Activated B cell treated with CpG ODN at 0.5 μM for 24 hours (primary cell): ENCODE measurements at places on chromosomes 6 and 20. TPM values are rescaled to one million over a fixed set of nuclear protein-coding genes. Genes with fewer than 3 reads are reported as not detected.
A peak's percentile ranks its signal among the peaks of the same experiment; 100 is the strongest.

DNA sequence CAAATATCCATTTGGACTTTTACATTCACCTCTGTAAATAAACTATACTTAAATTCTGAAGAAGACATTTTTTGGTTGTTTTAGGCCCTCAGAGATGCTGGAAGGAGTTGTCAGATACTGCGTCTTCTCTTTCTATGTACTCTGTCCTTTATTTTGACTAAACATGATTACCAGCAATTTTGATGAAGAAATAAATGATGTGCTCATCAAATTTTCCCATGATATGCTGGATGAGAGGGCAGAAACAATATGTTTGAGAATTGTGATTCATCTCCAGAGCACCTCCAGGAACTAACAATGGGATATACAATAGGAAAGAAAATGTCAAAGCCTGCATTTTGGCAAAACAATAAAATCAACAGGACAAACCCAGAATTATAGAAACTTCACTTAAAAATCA is 481.6 kb upstream of the HS3ST5 start:
- no peak for DNase-seq

GRCh38 chr20:31868853-31869672 is 1.3 kb downstream of the DUSP15 start:
- DNase-seq, result no peak

GRCh38 chr6:122449069-122449468 is 22.5 kb downstream of the SERINC1 start:
- no peak for DNase-seq

DNA sequence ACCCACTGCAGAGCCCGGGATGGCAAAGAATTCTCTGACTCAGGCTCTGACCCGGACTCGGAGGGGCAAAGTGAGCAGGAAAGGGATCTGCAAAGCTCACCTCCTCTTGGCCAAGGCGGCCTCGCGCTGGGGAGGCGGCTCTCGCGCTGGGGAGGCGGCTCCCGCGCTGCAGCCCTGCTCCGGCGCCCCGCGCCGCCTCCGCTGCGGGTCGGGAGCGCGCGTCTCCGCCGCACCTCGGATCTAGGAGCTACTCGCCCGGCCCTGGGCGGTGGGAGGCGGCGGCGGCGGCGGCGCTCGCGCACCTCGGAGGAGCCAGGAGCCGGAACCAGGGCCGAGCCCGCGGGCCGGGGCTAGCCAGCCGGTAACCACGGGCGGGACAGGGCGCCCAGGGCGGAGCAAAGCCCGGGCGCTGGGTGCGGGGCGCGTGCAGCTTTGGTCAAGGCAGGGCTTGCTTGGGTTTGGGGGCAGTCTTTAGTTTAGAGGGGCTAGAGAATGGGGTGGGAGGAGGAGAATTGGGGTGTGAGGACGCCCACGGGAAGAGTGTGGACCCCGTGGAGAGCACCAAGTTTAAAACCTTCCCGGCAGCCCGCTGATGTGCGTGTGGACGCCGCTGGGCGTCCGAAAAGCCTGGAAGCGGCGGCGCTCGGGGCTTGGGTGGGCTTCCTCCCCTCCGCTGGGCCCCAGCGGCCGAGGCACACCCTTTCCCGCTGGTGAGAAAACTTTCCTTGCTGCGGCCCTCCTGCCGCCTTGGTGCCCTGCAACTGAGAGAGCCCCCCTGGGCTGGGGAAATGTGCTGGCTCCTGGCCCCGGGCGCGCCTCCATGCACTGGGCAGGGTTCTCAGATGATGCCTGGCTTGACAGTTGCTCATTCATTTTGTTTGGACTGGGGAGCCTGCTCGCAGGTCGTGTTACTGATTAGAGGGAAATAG is at the start of gene MRAP2:
MRAP2 (plus strand) TSS at position 250 of the 929 bp plus-strand sequence. CDS start 21,547 bp downstream, outside the sequence.
- no peak for DNase-seq

The CALHM6 gene
- total RNA-seq, result 15.0 and 16.5 TPM in 2 replicates

DNA sequence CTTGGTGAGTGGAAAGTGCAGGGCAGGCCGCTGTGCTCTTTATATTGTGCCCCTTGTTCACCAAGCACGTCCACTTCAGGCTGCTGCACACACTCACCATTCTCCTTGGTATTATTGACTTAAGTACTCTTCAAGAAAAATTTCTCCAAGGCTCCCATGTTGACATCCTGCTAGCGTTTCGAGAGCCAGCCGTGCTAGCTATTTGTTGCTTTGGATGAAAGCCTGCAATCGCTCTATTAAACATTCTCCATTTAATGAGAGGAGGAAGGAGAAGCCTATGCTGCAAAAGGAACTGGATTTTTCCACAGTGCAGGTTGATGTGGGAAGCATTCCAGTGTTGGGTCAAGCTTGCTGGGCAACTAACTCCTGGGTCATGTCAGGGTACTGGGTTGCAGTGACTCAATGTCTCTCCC is 113.5 kb downstream of the CD83 start:
- DNase-seq, result no peak

DNA sequence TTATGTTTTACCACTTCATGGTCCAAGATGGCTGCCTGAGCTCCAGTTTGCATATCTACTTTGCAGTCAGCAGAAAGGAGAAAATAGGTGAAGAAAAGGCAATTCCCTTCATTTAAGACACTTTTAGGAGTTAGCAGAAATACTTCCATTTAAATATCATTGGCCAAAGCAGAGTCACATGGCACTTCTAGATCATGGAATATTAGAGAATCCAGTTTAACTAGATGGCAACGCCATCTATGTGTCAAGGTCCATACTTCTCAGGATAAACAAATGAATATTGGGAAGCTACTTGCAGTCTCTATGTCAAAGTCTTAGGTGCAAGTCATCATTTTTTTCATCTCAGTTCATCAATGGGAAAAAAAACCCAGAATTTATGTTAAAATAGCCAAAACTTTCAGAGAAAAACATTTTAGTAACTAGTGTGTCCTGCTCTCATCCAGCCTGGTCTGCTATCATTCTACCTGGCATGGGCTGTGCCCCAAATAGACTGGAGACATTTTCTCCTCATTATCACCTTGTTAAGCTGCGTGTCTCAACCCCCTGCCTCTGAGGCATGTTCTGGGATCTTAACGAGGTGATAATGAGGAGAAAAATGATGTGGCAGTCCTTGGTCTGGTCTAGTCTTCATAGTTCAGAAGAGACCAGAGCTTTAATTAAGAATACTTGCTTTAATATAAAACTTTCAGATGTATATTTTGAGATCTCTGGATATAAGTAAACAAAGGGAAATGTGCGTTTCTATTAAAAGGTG is 227.3 kb downstream of the TBX18 start:
- no peak for DNase-seq

GRCh38 chr6:13479971-13480434 is 7.4 kb downstream of the GFOD1 start:
- no peak for DNase-seq

DNA sequence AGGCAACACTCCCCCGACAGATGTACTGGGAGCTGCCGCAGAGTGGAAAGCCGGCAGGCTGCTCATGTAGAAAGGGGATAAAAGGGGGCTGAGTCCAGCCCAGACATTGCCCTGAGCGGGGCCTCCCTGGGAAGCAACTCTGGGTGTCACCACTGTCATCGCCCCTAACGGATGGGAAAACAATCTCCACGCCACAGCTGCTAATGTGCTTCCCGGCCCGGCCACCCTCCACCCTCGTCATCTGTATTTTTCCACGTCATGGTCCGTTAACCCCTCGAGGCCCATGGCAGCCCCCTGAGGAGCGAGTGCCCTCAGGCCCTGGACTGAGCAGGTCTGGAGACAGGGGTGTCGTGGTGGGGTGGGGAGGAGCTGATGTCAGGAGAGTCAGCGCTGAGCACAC is 227.4 kb downstream of the DLL1 start:
- no peak for DNase-seq

- no peak for DNase-seq
Observed at GRCh38 chr20:2114990-2115681, 13.5 kb downstream of the STK35 start.

DNA sequence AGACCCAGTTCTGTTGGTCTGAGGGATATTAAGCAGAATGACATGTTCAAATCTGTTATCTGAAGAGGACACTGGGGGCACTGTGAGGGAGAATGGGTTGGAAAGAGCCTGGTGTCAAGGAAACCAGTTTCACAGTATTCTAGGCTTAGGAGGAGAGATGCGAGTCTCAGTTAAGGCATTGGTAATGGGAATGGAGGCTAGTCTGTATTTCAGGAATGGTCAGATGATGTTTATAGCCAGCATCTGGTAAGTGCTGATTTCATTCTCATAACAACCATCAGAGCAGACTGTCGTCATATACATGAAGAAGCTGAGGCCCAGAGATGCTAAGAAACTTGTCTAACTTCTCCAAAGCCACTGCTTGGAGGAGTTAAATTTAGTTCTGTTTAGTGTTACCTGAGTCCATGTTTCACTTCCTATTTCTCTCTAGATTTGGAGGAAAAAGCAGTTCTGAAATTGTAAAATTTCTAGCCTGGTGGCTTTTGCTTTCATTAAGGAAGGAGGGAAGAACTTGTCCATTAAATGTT is 242.0 kb downstream of the ARID1B start:
- DNase-seq, result no peak

The SLC35D3 gene
- total RNA-seq, result not detected in 2 replicates

GRCh38 chr6:39567091-39567490 is 158.1 kb downstream of the KIF6 start:
- no peak for DNase-seq

The EPHA7 gene
- not detected in 2 replicates for total RNA-seq

The TTLL9 gene
- total RNA-seq, result 0.60 and 0.61 TPM in 2 replicates

The BNIP5 gene
- 0.10 and 0.11 TPM in 2 replicates for total RNA-seq

GRCh38 chr20:3121271-3121911 is 36.9 kb upstream of the AVP start:
- DNase-seq, result no peak

The THBS2 gene
- total RNA-seq, result not detected in 2 replicates

DNA sequence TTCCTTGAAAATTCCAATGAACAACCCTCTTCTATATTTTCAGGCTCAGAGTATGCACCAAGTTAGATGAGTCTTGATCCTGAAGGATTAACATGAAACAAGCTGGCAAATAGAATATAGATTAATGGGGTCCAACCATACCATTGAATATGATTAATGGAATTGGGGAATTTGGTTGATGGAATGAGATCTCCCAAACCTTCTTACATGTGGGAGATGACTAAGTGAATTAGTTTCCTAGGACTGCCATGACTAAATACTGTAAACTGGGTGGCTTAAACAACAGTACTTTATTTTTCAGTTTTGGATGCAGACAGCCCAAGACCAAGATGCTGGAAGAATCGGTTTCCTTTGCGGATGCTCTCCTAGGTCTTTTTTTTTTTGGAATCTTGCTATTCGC is 347.0 kb downstream of the QKI start:
- DNase-seq, result no peak

- peak; percentile 25 for DNase-seq
Observed at GRCh38 chr6:83193747-83194566, 800 bp downstream of the RWDD2A start.

DNA sequence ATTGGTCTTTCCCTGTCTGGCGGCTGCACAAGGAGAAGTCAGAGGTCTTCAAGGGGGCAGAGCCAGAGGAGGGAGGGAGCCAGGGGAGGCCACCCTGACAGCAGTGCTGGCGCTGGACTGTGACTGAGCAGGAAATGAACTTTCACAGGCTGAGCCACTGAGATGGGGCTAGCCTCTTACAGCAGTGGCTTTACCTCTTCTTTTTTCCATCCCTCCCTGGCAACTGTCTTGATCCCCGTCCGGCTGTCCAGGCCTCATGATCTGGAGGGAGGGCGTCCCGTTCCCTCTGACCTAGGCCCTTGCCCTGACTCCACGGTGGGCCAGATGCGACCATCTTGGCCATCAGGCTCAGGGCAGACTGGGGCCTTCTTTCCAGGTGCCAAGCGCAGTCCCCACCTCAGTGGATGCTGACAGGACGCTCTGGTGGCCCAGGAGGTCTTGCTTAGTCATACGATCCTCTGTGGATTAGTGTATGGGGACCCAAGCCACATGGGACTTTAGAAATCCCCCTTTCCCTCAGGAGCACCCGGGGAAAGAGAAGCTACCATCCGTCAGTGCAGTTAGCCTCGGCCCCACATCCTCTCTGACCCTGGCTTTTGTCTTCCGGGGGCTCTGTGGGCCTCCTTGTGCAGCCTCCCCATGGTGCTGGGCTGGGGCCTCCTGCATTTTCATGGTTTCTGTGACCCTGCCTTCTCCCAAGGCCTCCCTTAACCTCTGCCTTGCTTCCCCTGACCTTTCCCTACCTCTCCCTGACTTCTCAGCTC is 57.4 kb upstream of the CCDC167 start:
- no peak for DNase-seq

DNA sequence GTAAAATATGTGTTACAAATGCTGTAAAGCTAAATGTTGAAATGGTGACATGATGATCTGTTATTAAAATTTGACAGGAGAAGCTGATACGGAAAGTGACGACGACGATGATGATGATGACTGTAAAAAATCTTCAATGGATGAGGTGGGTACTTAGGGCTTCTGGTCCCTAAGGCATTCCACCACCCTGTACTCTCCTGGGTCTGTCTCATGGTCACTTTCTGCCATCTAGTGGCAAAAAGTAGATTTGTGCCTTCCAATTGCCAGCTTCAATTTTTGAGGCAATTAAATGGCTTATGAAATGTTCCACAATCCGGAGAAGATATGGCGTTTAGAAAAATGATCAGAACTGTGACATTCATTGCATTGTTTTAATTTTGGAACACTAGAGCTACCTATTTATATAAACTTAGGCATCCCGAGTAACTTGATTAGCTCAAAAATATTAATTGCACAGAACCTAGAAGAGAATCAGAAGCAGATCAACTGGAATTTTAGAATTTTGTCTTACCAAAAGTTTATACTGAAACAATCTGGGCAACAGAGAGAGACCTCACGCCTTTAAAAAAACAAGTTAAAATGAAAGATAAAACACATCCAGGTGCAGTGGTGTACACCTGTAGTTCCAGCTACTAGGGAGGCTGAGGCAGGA is 346.5 kb upstream of the PLCB4 start:
- DNase-seq, result no peak

The ARFGEF3 gene
- total RNA-seq, result 0.02 TPM in 2 replicates

- DNase-seq, result no peak
Observed at GRCh38 chr6:163748886-163749285, 334.4 kb downstream of the QKI start.

- no peak for DNase-seq
Observed at GRCh38 chr6:24902782-24903181, 33.0 kb downstream of the RIPOR2 start.

DNA sequence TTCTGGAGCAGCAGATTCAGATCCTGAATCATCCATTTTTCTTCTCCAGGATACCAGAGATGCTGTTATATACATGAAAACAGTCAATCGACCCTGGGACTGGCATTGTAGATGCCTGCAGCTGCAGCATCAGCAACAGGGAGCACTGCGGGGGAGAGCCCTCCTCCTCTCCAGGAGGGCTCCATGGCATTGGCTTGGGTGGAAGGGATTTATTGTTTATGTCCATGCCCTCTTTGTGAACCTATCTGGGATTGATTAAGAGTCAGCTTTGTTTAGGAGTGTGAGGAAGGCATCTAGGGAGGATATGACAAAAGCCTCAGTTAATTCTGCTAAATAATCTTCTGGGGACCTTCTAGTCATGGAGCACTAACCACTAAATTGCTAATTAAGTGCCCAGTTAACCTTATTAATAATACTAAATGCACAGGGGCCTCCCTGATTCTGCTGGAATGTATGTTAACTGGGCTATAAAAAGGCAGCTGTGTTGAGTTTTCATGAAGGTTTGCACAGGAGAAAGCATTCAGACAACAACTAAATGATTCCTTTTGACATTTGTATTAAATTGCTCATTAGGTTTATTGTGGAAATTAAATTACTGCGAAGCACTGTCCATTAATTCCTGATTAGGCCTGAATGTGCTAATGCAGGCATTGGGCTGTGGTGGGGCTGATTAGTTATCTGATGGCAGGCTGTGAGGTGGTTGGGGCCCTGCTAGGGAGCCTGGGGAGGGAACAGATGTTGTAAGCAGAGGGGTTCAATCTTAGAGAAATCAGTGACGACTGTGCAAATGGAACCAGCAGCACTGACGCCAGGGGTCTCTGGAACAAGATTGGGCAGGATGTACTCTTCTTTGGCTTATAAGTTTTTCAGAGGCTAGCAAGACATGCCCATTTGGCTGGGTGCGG is 57.6 kb downstream of the IMPG1 start:
- DNase-seq, result no peak

The ADGRG6 gene
- total RNA-seq, result not detected in 2 replicates
